ENCODE measurements at places on chromosomes 12 and 14. TPM values are rescaled to one million over a fixed set of nuclear protein-coding genes. Genes with fewer than 3 reads are reported as not detected.
A peak's percentile ranks its signal among the peaks of the same experiment; 100 is the strongest.

- peak; percentile 93 for DNase-seq
Measured at GRCh38 chr14:22982477-22983245, at the start of gene AJUBA. AJUBA (minus strand) TSS chr14:22982551; CDS start chr14:22982266, 285 bp downstream.

The CLEC1B gene
- total RNA-seq, result not detected

DNA sequence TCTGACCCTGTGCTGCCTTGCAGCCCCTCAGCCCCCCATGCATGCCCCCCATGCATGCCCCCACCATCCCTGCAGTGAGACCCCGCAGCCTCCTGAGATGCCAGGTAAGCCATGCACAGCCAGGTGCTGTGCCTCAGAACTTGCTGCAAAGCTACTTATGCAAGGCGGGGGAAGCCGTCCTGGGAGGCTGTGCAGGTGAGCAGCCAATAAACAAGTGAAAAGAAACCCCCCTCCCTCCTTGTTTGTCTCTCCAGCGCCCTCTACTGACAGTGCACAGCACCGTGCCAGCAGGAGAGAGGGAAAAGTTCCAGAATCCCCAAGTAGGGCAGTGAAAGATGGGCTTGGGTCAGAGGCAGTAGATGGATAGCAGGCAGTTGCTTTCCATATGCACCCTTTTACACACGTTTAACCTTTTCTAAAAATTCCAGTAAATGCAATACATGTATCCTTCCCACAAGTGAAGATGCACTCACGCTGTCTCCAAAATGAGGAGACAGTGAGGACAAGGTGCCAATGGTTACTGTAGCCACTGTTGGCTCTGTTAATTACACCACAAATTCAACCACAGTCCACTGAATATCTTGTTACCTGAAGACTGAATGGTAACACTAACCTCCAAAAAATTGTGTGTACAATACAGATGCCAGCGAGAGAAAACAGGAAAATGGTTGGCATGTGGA is 18.0 kb downstream of the TNFAIP2 start:
- peak; percentile 58 for DNase-seq

GRCh38 chr14:98953551-98954348 is 318.2 kb downstream of the BCL11B start:
- no peak for DNase-seq

- no peak for DNase-seq
Measured at GRCh38 chr12:111624540-111624939, 25.4 kb upstream of the ATXN2 start.

The LAG3 gene
- 0.16 TPM for total RNA-seq

The BATF gene
- not detected for total RNA-seq

DNA sequence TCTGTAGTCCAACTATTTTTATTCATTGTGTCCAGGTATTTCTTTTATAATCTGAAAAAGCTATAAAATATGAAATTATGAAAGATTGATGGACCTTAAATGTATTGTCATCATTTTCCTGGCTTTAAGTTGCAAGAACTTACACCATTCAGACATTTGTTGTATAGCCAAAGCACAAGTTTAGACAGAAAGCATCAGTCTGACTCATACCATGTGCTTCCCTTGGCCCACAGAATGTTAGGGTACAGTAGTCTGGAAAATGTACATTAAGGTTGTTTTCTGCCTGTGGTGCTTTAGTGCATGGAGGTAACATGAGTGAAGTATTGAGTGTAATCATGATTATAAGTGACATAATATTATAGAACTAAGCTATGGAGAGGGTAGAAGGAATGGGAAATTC is 1002.5 kb downstream of the BCL11B start:
- no peak for DNase-seq

- DNase-seq, result peak; percentile 68
Measured at GRCh38 chr14:66046035-66046434, 440.1 kb upstream of the CCDC196 start.

- no peak for DNase-seq
Measured at GRCh38 chr12:121539908-121540307, 40.9 kb downstream of the KDM2B start.

DNA sequence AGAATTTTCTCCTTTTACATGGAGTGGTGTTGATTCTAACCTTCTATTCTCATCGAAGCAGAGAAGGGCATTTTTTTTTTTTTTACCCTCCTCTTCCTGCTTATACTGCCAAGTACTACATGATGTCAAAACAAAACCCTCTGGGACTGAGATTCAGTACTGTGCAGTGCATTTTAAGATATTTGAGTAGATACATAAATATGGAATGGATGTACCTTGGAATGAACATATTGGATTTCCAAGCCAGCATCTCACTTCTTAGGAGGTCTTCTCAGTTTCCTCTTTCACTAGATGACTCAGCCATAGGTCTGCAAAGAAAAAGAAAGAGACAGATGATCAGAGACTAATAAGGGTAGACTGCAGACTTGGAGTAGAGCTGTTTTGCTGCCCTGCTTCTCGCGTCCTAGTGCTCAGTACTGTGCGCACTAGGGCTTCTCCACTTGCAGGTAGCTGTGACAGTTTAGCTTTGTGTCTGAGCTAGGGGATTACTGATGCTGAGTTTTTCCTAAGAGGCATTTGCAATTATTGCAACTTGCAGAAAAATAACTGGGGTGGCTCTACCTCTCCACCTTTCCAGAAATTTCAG is 20.4 kb downstream of the TPH2 start:
- peak; percentile 30 for DNase-seq

The SERPINA9 gene
- total RNA-seq, result not detected

GRCh38 chr12:22626406-22626805 is 1.4 kb downstream of the ETNK1 start:
- DNase-seq, result peak; percentile 38

DNA sequence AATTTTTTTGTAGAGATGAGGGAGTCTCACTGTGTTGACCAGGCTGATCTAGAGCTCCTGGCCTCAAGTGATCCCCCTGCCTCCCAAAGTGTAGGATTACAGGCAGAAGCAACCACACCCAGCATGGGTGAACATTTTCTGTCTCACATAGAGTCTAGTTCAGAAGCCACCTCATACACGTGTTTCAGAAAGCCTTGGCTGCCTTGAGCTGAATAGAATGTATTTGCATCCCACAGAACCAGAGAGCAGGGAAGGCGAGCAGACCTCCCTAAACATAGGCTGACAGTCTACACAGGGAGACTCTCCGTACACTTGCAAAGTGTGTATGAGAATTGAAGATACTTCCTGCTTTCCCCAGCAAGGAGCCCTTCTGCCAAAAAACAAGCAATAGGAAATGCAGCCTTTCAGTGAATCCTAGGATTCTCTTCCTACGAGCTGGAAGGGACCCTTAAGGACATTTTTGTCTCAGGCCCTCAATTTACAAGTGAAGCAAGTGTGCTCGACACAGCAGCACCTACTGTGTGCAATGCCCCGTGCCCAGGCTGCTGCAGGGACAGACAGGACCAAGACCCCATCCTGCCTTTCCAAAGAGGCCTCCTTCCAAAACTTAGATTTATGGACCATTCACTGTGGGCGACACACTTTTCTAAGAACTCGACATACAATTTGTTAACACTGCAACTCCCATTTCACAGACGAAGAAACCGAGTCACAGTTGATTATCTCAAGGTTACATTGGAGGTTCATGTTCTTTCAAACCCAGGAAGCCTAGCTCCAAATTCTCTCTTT is 11.2 kb downstream of the NUAK1 start:
- peak; percentile 28 for DNase-seq

The PMEL gene
- total RNA-seq, result 0.82 TPM

The PGF gene
- total RNA-seq, result 0.36 TPM

The ADAMTS20 gene
- total RNA-seq, result not detected

- no peak for DNase-seq
Measured at GRCh38 chr12:87704374-87704773, 324.8 kb downstream of the C12orf50 start.

DNA sequence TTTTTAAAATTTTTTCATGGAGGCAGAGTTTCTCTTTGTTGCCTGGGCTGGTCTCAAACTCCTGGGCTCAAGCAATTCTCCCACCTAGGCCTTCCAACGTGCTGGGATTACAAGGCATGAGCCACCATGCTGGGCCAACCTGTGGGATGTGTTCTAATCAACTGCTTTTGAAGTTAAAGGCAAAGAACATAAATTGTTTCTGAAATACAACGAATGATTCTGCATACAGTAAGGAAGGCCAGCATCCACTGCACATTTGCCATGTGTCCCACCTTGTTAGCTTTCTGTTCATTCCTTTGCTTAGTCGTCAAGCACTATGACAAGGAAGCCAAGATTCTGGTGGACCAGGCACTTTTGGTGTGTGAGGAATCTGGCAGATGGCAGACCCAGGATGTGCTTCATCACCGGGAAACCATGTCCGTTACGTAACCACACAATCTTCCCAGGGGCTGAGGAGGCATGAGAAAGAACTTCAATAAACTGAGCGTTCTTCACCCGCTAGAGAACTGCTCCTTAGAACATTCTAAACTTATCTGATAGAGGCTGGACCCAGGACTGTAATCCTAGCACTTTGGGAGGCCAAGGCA is 24.5 kb downstream of the MOK start:
- DNase-seq, result peak; percentile 97

The ZFHX2 gene
- 0.41 TPM for total RNA-seq

The LRRC10 gene
- not detected for total RNA-seq

- DNase-seq, result peak; percentile 81
Measured at GRCh38 chr12:30622509-30622908, 73.2 kb downstream of the IPO8 start.

The CDC42BPB gene
- total RNA-seq, result 78.4 TPM

DNA sequence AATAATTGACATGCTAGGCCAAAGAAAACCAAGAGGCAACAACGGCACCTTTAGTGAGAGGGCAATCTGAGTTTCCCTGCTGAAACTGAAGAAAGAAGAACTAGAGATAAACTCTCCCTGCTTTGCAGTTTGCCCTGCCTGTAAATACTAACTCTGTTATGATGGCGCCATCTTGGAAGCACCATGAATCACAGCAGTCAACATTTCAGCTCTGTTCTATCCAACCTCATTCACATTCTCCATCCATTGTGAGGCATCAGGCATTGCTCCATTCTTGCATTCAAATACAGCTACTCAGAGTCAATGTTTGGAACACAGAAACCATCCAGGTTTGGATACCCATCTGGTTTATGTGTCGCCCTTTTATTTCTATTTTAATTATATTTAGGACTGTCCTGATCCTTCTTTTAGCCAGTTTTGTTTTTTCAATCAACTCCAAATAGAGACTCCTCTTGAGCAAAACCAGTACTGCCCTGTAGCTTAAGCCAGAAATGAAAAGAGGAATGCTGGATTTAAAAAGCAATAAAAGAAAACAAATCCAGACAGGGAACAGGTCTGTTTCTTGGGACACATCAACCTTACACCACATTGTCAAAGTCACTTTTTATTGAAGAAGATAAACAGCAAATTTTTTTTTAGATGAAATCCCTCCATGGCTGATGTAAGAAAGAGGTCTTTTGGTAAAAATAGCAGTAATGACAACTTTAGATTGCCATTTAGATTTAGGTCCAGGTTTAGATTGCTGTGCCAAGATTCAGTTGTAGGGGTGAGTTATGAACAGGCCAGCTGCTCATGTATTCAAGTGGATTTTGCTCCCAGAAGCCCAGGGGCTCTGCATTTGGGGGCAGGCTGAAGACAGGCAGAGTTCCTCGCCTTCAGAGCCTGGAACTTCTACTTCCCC is 33.3 kb upstream of the PPM1A start:
- no peak for DNase-seq

- no peak for DNase-seq
Measured at GRCh38 chr12:128685903-128686475, 137.8 kb downstream of the SLC15A4 start.

The SSTR1 gene
- total RNA-seq, result 0.63 TPM

The SAV1 gene
- total RNA-seq, result 32.4 TPM

GRCh38 chr12:68102731-68103130 is 56.8 kb downstream of the IFNG start:
- DNase-seq, result no peak

DNA sequence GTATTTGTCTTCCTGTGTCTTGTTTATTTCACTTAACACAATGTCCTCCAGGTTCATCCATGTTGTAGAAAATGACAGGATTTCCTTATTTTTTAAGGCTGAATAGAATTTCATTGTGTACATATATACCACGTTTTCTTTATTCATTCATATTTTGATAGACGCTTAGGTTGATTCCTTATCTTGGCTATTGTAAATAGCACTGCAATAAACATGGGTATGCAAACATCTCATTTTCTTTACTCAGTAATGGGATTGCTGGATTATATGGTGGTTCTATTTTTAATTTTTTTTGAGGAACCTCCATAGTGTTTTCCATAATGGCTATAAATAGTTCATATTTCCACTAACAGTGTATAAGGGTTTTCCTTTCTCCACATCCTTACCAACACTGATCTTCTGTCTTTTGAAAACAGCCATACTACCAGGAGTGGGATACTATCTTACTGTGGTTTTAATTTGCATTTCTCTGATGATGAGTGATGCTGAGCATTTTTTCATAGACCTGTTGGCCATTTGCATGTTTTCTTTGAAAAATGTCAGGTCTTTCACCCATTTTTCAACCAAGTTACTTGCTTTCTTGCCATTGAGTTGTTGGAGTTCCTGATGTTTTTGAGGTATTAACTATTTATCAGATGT is 32.8 kb downstream of the DUSP16 start:
- no peak for DNase-seq

DNA sequence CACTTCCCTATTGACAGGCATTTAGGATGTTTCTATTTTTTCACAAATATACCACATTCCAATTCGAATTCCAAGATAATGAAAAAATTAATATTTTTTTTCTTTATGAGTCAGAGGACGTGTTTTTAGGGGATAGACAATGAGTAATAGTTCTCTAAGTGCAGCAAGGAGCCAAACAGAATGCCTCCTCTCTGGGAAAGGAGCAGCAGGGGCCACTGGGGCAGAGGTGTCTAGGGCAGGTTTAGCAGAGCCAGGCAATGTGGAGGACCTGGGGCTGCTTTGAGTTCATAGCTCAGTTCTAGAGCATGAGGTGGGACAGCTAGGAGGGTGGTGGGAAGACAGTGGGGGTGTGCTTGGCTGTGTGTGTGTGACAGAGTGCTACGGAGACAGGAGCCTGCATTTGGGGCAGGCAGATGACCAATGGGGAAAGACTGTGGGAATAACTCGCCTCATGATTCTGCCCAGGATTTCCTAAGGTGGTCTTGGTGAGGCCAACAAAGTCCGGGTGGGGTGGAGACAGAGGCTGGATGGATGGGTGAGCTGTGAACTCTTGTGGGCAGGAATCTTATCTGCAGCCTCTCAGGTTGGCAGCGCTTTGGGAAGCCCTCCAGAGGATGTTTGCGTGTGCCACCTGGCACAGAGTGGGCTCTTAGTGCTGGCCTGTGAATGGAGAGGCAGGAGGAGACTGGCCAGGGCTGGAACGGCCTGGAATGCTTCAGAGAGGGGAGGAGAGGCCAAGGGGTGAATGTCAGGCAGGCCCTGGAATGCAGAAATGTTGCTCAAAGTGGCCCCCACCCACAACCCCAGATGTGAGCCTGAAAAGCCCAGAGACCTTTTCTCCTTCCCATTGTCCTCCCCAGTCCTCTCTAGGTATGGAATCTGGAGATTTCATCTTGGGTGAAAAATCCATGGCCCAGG is 2.4 kb upstream of the KRT7 start:
- DNase-seq, result peak; percentile 90

DNA sequence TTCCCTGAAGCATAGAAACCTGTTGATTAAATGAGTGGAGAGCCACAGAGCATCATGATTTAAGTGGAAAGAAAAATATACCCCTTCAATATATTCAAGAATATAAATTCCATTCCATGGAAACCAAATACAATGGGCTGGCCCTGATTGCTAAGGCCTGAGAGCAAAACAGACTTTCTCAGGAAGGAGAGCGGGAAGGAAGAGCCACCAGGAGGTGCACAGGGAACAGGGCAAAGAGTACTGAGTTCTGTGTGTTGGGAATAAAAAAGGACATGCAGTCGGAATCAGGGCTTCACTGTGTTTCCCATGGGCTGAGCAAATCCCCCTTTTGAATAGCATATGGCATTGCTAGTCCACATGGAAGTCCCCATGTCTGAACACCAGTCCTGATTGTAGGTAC is 69.7 kb upstream of the PLEKHG3 start:
- no peak for DNase-seq

The CELA1 gene
- not detected for total RNA-seq

GRCh38 chr12:3962631-3963483 is 89.7 kb upstream of the PARP11 start:
- DNase-seq, result no peak

The SPRING1 gene
- total RNA-seq, result 24.4 TPM

Measured in fibroblast of the aortic adventitia (primary cell).